ENCODE measurements at places on chromosomes 1 and 21.

- no peak for DNase-seq
Observed at GRCh38 chr1:62082456-62083363, 111.9 kb upstream of the L1TD1 start.

DNA sequence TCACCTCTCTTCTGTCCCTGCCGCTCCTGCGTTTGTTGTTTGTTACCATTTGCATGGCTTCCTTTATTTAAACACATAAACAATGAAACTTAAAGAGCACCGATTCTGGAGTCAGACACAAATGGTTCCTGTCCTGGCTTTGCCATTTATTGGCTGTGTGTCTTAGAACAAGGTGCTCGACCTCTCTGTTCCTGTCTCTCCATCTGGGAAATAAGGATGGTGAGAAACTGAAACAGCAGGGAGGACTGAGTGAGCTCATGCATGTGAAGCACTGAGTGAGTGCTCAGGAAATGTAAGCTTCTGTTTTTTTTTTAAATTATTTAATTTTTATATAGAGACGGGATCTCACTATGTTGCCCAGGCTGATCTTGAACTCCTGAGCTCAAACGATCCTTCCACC, 148.2 kb upstream of the WNT4 start:
- no peak for DNase-seq

GRCh38 chr1:151324390-151324930, 2.8 kb downstream of the PI4KB start:
- DNase-seq = no peak

DNA sequence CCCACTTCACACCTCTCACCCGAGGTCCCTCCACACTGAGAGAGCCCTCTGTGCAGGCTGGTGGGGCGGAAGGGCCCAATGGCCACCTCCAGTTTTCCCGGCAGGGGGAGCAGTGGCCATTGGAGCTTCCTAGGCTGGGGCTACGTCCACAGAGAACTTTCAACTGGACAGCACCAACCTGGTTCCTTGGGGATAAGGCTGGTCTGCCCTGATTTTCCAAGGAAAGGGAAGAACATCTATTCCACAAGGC, 20.3 kb upstream of the LAPTM5 start:
- DNase-seq = no peak

- no peak for DNase-seq
Observed at GRCh38 chr1:245180496-245181157, 25.8 kb downstream of the KIF26B start.

DNA sequence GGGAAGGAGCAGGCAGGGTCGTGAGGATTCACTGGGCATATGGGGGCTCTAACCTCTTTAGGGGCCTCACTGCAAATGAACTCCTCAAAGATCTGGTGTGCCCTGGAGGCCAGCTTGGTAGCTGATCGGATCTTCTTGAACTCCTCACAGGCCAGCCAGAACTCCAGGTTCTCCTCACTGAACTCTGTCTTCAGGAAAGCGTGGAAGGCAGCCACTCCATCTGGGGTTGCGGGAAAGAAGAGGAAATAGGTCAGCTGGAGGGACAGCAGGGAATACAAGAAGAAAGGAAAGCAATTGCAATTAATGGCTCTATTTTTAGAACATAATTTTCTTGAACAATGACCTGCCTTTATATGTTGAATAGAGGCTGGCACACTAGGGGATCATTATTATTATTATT, 2.3 kb downstream of the RGS16 start:
- DNase-seq = no peak

DNA sequence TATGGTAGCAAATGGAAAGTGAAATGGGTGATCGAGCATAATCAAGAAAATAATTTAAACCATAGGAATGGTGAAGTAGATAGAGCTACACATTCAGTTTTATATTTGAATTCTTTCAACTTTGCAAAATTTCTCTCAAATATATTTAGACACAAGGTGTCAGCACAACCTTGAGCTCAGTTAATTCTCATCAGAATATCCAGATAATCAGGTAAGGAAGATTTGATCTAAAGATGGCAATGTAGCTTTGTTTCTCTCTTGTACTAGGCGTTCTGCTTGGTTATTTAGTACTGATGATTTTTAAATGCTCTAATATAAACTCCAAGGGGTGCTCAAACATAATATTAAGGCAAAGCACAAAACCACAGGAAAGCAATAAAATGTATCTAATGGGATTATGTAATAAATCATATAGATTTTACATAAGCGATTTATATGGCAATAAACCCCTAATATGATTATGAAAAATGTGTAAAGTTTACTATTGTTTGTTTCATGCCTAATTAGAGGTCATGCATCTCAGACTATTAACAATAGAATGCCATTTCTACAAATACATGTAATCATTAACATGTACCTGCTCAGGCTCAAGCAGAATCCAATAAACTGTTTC, 32.4 kb upstream of the SERTAD4 start:
- no peak for DNase-seq

Measured in substantia nigra (tissue), 51 donors.